ENCODE measurements at places on chromosomes 6 and 20.

- DNase-seq = no peak
Measured at GRCh38 chr20:57059055-57059596, 207.3 kb downstream of the BMP7 start.

GRCh38 chr6:74749211-74750147 is 456.4 kb downstream of the COL12A1 start:
- no peak for DNase-seq

DNA sequence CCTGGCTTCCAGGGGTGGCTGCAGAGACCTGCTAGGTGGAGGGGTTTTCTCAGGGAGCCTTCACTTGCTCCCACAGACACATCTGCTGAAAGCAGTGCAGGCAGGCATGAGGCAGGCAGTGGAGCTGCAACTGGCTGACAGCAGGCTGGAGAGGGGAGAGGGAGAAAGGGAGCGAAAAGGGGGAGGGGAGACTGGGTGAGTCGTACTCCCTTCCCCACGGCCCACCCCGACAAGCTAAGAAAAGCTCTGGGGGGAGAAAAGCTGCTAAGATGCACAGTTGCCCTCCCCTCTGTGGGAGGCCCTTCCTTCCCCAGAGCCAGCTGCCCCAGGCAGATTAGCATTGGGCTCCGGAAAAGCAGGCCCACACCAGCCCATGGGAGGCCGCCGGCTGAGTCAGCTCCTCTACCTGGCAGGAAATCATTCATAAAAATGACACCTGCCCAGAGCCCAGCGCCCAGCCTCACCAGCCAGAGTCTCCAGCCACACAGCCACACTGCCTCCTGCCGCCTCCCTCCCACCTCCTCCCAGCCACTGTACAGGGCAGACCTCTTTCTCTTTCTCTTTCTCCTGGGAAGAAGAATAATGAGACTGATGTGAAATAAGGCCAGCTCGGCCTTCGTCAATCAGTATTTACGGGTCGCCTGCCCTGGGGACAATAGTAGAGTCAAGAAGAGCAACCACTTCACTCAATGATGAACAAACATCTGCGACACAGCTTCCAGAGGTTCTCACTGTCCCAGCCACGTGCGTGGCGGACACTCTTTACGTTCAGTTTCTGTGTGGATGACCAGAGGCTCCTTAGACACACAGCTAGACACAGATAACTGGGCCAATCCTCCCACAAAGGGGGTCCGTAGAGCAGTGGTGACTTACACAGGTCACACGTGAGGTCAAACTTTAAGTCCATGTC is 7.7 kb upstream of the C20orf203 start:
- DNase-seq = no peak

- DNase-seq = peak; percentile 44
Measured at GRCh38 chr6:49531774-49532569, 18.5 kb upstream of the C6orf141 start.

DNA sequence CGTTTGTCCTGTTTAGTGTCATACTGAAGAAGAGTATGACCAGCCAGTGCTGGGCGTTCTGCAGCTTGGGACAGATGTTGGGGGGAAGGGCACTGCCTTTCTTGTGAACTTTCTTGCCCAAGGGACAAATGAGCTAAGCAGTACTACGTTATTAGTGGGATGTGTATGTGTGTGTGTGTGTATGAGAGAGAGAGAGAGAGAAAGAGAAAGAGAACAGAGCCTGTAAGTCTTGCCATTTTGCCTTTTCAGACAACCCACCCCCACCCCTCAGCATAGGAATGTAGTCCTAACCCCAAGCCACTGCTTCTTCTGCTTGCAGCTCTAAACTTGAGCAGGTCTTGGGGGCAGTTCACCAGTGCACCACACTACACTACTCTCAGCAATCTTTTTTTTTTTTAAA is 45.5 kb downstream of the E2F3 start:
- DNase-seq = no peak

GRCh38 chr6:135358251-135358821 is 139.2 kb downstream of the AHI1 start:
- DNase-seq = no peak

DNA sequence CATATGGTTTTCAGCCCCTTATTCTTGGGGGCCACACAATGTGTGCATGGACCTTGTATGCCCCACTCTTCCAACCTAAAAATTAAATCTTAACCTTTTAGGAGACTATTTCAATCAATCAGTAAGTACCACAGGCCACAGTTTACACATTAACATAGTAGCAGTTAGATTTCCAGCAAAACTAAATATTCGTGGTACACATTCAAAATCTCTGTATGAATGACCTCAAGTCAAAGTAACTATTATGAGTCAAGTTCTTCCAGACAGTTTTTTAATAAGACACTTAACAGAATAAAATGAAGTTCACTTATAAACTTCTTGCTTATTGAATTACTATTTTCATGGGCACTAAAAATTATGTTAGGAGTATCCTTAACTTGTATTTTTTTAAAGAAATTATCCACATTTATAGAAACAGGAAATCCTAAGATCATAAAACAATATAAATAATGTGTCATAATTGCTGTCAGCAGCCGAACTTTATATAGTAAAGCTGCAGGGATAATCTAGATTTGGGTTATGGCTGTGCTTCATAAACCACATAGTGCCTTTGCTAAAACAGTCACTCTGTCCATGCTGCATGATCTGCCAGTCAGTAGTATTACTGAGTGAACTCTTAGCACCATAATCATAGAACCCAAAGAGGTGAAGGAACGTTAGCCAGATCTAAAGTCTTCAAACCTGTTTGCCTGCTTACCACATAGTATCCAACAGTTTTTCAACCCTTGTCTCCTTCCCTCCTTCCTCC is 21.7 kb downstream of the SEC63 start:
- no peak for DNase-seq

DNA sequence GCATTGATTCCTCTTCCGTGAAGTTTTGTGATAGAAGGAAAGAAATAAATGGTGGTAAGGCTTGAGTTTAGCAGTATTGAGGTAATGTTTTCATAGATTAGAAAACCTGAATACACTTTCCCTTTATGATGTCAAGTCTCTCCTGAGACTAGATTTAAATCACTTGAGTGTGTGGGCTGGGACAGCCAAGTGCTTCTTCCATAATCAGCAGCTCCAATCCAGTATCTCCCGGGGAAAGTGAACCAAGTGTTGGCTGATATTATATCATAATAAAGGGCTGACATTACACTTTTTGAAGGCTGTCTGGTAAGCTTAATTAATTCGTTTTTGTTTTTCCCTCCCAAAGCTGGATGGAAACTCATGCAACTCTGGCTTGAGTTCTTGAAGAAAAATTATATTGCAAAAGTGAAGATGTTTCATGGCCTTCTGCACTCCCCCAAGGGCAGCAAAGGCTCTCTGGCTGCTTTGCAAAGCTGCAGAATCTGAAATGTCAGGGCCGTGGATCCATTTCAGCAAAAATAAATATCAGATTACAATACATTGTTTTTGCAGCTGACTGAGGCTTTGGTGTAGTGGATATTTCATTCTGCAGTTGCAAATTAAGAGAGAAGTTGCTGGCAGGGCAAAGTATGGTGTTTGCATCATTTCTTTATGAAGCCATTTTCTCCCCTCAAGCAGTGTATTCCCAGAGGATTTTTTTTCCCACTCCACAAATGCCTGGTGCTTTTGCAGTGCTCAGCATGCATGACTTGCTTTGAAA is 101.2 kb downstream of the MKKS start:
- DNase-seq = no peak

- DNase-seq = no peak
Measured at GRCh38 chr6:4931530-4932227, 72.2 kb downstream of the RPP40 start.

GRCh38 chr20:20561172-20561571 is 151.3 kb downstream of the RALGAPA2 start:
- DNase-seq = no peak

DNA sequence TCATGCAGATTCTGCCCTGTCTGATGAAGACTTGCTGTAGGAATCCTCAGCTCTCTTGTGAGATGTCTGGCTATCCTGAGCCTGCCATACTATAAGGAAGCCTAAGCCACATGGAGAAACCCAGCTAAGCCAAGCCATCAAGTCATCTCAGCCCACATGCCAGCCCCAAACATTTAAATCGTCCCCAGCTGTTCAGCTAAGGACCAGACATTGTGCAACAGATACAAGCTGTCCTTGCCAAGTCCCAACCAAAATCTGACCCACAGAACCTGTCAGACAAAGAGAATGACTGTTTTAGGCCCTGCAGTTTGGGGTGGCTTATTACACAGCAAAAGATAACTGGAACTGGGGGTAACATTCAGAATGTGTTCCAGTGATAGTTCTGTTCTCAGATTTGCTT is 36.8 kb upstream of the FOXC1 start:
- DNase-seq = no peak

GRCh38 chr6:48809245-48809644 is 653.8 kb downstream of the MMUT start:
- DNase-seq = no peak

- no peak for DNase-seq
Measured at GRCh38 chr6:12062605-12063004, 50.5 kb downstream of the HIVEP1 start.

DNA sequence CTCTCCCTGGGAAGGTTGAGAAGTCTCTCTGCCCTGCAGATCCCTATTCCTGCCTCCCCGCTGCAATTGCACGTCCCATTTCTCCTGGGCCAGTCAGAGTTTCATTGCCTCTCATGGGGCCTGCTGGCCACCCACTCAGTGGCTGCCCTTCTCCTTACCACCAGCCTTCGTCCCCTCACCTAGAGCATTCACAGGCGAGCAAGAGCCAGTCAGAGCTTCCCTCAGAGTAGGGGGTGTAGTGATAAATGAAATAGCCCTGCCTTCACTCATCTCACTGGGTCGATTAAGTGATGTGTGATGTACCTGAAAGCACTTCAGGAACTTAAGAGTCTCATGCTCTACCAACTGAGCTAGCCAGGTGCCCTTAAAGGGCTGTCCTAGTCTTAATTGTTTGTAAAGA is 52.0 kb upstream of the FANCE start:
- DNase-seq = no peak

DNA sequence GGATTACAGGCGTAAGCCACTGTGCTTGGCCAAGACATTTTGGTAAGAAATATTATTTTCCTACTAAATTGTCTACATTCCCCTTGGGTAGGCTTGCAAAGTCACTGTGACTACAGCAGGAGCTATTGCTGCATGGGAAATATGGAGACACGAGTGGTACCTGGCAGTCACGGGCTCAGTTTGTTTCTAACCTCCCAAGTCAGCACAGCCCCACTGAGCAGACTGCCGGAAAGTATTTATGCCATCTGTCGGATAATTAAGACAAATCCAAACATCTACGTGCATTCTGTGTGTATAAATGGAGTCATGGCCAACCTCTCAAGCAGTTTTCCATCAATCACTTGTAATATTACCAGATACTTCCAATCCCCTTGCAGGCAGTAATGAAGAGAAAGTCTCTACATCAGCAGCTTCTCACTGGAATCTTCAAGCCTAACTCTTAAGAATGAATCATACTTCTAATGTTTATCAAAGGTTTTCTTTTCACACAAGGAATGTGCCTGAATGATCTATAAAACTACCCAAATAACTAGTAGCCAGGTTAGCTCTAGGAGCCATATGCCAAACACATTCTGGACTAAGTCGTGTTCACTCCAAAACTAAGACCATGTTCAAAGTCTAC is 20.1 kb downstream of the PSMB1 start:
- no peak for DNase-seq

DNA sequence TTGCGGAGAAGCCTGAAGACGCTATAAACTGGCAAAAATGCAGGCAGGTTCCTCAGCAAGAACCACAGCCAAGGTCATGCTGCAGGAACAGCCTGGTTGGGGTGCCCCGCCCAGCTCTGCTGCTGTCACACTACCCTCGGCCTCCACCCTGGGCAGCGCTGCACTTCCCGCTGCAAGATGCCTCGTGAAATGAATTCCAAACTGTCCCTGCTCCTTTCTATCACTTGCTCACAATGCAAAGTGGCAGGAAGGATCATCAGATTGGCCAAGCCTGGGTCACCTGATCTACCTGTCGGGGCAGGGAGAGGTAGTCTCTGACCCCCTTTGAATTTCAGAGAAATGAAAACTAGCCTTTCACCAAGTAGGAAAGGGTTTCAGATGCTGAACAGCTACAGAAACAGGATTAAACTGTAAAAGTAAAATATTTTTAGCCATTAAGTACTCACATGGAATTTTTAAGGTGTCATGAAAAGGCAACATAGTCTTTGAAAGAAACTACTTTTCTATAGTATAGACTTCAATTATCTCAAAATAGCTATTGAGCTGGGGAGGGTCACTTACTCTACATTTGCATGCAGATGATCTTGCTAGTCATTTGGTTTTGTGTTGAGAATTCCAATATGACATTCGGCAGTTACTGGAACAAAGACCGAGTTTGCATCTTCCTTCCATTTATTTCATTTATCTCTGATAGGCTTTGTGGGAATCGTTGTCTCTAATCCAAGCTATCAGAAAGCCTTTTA is 236.4 kb upstream of the ASCC3 start:
- no peak for DNase-seq

DNA sequence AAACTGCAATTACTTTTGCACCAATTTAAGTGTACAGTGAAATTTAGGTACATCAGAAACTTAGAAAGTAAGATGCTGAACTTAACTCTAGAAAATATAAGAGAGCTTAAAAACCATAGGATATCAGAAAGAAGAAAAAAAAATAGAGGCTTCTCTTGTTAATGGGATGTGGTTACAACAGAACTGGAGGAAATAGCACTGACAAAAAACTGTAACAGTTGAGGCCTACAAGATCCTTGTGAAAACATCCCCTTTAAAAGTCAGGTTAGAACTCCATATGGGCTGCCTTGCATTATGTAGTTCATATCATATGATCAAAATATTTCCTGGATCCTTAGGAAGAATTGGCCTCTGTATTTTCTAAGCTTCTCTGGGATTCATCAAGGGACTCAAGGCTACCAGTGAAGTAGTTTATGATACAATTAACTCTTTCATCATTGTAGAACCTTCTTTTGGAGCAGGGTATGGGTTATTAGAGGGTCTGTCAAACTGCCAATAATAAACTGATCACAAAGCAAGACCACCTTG is 24.8 kb downstream of the MTCL3 start:
- no peak for DNase-seq

DNA sequence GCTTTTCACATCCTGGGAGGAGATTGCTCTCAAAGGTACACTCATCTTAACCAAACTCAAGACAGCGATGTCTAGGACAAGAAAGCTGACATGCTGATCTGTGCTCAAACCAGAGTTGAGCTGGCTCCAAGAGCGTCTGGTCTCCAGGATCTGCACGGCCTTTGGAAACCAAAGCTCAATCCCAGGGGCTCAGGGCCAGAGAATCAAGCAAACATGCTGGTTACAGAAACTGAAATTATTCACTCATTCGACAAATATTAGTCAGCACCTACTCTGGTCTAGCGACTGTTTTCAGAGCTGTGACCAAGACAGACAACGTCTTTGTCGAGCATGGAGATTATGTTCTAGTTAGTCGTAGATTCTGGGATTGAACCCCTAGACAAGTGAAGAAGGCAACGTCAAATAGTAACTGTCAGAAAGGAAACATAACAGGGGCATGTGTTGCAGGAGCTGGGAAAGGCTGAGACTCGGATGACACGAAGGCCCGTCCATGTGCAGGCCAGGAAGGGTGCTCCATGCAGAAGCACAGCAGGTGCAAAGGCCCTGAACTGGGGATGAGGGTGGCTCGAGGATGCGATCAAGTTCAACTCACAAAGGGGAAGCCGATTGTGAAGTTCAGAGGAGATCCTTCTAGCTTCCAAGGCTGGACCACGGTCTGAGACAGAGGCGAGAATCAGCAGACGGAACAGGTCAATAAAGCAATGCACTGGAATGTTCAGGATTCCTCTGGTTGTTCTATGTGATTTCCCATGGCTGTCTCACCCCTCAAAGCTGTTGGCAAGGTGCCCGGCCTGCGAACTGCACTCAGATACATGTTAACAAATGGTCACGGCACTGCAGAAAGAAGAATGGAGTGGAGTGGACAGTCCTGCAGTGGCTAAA is 12.5 kb upstream of the PCK1 start:
- peak; percentile 9 for DNase-seq

- DNase-seq = no peak
Measured at GRCh38 chr20:10543480-10543879, 108.4 kb downstream of the SLX4IP start.

Data from GM12865 (cell line).